ENCODE measurements at places on chromosomes 6 and 20.
A peak's percentile ranks its signal among the peaks of the same experiment; 100 is the strongest.

DNA sequence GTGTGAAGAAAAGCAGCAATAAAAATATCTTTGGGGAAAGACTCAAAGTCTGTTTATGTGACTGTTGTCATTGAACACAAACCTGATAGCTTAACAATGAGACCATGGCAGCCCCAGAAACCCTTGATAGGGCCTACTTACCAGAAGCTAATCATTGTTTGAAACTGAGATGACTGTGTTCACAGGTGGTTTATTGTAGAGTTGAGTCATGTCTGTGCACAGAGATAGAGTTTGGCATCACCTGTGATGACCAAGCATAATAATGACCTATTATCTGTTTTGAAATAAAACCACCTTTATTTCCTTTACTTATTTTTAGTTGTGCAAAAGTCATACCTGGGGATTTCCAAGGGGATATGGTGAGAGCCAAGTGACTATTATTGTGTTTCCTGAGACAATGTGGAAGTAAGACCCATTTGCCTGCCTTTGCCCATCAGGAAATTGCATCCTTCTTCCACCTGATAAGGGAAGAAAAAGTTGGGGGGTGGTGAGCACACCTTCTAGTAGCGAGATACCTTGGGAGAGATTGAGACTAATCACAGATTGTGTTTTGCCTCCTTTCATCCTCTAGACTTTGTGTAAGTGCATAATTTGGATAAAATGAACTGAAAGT is 456.9 kb upstream of the JAG1 start:
- no peak for DNase-seq

DNA sequence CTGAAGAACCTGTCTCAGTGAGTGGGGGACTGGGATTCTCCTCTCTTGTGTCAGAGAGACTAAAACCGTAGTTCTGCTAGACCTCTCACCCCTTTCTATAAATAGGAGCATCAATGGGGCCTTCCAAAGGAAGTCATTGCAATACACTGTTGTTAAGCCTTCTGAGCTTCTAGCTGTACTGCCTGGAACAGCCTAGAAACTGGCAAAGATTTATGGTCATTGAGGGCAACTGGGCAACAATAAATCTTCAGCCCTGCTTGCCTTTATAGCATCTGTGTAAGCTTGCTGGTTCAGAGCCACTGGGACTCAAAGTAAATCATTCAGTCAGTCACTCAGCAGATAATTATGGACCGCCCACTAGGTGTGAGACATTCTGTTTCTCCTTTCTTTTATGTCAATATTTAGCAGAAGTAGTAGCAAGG is 53.2 kb downstream of the PPP1R14C start:
- DNase-seq: no peak

GRCh38 chr20:7237251-7237650 is 469.8 kb downstream of the BMP2 start:
- no peak for DNase-seq

DNA sequence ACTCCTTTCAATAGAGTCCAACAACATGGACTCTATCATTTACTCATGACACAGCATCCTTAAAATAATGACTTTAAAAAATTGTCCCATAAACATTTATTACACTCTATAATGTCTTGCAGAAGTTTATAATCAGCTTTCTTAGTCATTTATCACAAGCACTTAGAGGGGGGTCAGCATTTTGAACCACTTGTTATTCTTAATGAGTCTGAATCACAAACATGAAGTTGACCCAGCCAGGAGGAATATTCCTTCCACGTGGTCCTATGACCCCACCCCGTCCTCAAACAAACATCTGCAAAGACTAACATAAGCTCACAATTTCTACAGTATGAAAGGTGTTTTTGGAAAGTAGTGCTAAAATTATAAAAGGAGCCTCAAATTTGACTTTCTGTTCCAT is 91.1 kb downstream of the MTFR2 start:
- DNase-seq: no peak

DNA sequence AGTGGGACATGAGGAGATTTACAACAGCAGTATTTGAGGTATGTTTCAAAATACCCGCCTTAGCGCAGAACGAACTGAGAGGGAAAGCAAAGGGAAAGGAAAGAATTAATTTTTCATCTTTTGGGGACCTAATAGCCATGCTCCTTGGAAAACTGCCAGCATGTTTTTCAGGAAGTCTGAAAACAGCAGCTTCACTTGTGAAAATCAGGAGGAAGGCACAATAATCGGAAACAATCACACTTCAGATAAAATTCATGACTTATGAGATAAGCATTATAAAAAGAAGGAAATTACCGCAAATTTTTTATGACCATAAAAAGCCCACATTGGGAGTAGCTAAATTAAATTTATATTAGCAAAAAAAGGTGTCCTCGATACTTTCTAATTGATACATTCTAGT is 541.1 kb downstream of the HAO1 start:
- no peak for DNase-seq

DNA sequence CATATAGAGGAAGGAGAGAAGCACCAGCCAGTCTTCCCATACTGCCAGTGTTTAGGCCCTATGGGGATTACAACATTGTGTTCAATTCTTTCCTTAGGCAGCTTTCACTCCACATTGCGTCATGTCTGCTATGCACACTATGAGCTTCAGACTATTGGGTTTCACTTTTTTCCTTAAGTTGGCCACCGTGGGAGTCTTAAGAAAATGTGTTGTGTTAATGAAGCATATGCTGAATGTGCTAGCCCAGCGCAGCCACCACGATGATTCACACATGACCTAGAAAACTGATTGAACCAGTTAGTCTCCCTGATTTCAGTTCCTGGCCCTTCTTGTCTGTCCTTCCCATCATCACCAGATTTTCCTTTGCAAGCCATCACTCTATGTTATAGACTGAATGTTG is 21.5 kb downstream of the TUBB2B start:
- no peak for DNase-seq

DNA sequence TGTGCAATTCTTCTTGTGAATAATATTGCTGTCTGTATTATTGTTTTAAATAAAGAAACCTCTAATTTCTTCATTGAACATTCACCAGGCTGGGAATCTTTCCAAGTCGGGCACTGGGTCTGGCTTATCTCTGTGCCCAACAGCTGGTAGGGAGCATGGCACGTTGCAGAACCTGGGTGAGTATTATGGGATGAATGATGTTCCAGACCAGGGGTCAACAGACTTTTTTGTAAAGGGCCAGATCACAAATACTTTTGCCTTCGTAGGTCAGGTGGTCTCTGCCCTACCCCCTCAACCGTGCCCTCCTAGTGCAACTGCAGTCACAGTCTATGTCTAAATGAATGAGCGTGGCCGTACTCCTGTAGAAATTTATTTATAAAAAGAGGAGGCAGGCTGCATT is 81.6 kb upstream of the FOXQ1 start:
- no peak for DNase-seq

DNA sequence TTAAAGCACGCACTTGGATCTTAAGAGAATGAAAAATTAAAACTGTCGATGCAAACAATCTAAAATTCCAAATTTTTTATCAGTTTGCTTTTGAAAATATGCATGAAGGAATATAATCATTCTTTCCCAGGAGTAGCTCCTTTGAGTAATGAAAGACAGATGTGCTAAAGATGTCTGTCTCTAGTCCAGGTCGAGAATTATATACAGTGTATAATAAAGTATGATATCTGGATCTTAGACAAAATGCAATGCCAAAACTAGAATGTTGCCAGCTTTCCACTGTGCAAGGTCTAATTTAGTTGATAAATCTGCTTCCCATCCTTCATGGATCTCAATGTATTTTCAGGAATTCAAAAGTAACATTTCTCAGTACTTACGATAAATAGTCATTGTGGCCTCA is 65.1 kb upstream of the ADGRG6 start:
- no peak for DNase-seq

- no peak for DNase-seq
These were observed 12.7 kb downstream of the KCNS1 start for GRCh38 chr20:45088247-45088646.

DNA sequence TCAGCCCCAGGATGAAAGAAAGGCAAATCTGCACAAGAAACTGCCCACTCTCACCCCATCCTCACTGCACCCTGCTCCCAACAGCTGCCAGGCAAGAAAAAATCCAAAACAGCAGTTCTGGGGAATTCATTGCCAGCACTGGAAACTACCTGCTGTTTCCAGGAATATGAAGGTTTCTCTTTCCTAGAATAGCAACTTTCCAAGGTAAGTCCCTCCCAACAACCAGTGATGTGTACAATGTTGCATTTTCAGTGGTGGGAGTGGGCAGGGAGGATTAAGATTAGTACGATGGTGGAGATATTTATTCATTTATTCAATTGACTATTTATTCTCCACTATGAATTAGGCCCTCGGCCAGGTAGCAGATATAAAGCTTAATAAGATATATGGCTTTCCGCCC is 10.2 kb upstream of the HLA-DOB start:
- no peak for DNase-seq

DNA sequence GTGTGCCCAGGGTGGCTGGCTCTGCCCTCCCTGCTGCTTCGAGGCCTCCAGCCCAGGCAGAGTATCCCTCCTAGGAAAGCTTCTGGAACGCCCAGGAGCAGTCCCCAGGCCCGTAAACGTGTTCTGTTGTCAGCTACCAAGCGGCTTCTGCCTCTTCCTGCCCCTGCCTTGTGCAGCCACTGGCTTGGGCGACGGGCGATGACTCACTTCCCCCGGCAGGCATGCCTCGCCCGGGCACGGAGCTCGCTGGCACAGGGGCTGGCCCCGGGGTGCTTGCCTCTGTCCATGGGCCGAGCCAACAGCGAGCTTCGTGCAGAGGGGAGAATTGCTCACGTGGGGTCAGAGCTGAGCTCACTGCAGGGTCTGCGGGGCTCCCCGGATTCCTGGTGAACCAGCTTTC is 86.7 kb upstream of the THBS2 start:
- no peak for DNase-seq

DNA sequence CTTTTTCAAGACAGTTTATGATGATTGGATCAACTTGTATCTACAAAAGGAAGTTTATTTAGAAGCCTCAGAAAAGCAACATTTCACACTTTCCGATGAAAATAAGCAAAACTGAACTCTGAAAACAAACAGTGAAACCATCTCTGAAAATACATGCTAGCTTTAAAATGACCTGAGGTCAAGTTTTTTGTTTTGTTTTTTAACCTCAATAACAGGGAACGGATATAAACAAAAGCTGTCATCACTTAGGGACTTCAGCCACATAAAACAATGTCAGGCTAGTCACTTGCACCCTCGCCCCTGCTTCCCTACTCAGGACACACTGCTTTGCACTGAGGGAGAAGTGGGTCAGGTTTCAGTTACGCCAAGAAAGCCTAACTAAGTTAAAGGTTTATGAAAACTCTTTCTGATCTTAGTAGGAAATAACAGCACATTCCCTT is 11.6 kb downstream of the BACH2 start:
- no peak for DNase-seq

DNA sequence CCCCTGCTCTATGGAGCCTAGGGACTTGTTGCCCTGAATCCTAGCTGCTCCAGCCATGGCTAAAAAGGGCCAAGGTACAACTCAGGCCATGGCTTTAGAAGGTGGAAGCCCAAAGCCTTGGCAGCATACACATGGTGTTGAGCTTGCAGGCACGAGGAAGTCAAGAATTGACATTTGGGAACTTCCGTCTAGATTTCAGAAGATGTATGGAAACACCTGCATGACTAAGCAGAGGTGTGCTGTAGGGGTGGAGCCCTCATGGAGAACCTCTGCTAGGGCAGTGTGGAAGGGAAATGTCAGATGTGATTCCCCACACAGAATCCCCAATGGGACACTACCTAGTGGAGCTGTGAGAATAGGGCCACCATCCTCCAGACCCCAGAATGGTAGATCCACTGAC is 95.1 kb upstream of the TMEM170B start:
- no peak for DNase-seq

DNA sequence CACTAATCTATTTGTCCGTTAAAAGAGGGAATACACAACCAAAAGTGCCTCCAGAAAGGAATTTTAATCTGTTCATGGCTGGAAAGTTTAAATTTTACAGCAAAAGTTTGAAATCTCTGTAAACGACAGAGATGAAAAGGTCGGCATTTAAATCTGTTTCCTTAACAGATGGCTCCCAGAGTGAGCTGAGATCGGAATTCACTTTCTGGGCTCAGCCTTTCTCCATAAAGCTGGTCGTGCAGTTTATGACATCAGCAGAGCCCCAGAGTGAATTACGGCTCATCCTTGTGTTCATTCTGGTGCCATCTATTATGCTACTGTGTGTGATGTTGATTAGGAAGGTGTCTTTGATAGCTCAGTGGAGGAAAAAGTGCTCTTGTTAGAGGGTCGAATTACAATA is 117.6 kb upstream of the ZFP64 start:
- no peak for DNase-seq

- no peak for DNase-seq
These were observed 1.5 kb downstream of the RXRB start for GRCh38 chr6:33198853-33199436.

DNA sequence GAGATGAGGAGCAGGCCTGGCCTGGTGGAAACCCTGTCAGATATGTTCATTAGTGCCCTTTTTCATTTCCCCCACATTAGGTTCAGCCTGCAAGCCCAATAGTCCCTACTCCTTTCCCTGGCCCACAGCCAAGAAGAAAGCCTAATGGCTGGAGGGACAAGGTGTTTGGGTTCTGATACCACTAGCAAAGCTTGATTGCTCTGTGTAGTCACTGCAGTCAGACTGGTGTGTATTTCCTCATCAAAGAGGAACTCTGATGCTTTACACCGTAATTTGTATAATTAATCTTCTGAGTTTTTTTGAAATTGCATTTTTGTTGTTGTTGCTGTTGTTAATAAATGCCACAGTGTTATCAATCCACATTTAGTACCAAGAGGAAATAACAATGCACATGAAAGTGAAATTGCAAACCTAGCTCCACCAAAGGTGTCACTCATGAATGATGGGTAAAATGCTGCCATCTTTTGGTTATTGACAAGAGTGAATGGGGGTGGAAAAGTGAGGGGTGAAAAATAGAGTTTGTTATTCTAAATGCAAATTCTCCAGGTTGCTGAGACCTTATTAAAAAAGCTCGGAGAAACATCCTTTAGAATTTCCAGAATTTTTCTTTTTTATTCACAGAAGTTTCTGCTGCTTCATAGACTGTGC is 320.2 kb upstream of the POU3F2 start:
- no peak for DNase-seq

- DNase-seq: no peak
These were observed 652.2 kb downstream of the QKI start for GRCh38 chr6:164066766-164067165.

DNA sequence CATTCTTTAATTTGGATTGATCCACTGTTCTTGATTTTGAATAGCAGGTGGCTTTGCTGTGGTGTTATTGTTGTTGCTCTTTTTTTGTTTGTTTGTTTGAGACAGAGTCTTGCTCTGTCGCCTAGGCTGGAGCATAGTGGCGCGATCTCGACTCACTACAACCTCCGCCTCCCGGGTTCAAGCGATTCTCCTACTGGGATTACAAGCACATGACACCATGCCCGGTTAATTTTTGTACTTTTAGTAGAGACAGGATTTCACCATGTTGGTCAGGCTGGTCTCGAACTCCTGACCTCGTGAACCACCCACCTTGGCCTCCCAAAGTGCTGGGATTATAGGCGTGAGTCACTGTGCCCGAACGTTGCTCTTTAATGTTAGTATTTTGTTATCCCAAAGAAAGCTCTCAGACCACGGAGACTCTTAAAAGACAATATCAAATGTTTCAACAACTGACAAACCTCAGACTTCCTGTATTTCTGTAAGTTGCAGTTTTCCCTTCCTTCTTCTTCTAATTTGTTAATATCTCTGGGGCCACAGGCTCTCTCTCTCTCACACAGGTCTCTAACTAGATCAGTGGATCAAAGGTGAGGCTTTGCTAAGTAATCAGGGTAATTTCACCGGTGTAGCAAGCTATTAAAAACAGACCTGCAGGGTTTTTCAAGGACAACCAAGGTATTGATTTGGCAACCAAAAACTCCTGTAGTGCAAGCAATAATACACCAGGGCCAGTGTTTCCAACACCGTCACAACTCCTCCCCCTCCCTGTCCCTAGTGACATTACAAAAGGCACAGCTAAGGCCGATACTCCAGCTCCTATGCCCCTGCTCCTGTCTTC is 48.8 kb upstream of the ZNF217 start:
- DNase-seq: peak; percentile 67

All from CD4-positive, alpha-beta T cell treated with Interleukin-17A for 4 hours (primary cell).